ENCODE measurements at places on chromosomes 7 and 10.

- no peak for DNase-seq
Observed at GRCh38 chr10:57919864-57920263, 347.8 kb downstream of the IPMK start.

DNA sequence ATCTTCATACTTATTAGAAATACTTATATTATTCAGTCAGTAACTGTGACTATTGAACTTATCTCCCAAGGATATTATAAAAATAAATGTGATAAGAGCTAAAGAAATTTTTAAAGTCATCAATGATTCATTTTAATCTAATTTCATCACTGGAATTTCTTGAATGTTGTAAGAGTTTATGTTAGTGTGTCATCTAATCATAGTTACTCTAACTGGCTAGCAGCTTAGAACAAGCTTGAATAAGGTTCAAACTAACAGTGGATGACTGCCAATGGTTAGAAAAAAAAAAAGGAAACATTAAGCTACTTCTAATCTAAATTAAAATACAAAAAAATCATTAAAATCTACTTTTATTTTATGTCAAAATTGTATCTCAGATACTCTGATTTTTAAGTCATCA, 1066.3 kb downstream of the CNTNAP2 start:
- DNase-seq = no peak

DNA sequence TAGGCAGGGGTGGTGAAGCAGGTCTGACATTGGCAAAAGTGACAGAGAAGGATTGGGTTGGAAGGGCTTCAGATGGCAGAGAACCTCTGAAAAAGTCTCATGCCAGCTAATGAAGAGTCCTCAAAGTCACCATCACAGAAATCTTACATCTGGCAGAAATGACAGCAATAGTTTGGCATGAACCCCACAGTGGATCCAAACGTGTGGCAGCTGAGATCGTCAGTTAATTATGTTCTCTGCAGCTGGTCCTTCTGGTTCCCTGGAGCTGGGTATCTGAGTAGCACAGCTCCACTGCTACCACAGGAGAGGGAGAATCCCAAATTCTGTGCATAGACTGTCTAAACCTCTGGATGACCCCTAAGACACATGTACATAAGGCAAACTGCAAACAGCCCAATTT, 73.4 kb downstream of the ALOX5 start:
- no peak for DNase-seq

DNA sequence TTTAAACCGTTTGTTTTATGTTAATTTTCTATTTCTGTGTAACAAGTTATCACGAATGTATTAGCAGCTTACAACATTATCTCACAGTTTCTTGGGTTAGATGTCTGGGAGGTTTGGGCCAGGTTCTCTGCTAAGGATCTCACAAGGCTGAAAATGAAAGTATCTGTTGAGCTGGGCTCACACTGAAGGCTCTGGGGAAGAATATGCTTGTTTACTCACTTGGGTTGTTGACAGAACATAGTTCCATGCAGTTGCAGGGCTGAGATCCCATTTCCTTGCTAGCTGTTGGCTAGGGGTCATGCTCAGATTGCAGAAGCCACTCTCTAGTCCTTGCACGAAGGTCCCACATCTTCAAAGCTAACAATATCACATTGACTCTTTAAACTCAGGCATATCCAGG, 266.6 kb upstream of the GNAI1 start:
- DNase-seq = no peak

DNA sequence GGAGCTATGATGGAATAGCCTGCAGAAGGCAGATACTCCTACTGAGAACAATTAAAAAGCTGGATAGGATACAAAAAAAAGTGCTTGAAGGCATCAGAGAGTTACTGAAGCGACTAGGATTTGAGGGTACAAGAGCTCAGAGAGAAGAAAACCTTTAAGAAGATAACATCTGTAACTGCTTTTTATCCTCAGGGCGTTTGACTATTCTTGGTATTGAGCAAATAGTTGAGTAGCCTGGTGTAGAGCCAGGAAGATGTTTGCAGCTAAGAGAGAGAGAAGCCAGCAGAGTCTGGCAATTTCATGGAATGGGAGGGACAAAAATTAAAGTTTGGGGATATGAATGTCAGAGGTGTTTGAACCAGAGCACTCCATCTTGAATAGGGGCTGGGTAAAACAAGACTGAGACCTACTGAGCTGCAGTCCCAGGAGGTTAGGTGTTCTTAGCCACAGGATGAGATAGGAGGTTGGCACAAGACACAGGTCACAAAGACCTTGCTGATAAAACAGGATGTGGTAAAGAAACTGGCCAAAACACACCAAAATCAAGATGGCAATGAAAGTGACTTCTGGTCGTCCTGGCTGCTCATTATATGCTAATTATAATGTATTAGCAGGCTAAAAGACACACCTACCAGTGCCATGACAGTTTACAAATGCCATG, 428.8 kb downstream of the SH2D4B start:
- no peak for DNase-seq

- DNase-seq = no peak
Observed at GRCh38 chr7:131546126-131546525, 10.3 kb downstream of the PODXL start.

DNA sequence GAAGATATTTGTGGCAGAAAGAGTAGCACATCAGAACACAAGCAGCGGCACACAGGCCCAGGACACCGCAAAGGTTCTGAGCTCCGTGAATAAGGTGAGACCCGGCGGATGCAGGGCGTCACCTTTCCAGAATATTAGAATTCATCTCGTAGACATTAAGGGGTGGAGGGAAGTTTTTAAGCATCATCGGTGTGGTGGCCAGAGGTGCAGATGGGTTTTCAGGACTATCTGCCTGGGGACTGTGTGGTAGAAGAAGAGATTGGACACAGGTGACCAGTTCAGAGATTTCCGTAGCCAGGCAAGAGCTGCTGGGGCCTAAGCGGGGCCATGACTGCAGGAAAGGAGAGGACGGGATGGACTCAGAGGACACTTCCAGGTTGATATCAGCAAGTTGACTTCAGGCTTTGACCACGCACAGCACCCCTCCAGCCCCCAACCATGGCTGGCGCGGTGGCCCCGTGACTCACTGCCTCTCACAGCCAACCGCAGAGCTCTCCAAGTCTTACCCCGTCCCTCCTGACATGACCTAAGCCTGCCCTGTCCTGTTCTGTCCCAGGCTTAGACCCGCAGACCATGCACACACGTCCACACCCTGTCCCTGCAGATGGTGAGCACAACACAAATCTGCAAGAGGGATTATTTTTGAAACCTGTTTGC, 97.2 kb downstream of the OAT start:
- no peak for DNase-seq

DNA sequence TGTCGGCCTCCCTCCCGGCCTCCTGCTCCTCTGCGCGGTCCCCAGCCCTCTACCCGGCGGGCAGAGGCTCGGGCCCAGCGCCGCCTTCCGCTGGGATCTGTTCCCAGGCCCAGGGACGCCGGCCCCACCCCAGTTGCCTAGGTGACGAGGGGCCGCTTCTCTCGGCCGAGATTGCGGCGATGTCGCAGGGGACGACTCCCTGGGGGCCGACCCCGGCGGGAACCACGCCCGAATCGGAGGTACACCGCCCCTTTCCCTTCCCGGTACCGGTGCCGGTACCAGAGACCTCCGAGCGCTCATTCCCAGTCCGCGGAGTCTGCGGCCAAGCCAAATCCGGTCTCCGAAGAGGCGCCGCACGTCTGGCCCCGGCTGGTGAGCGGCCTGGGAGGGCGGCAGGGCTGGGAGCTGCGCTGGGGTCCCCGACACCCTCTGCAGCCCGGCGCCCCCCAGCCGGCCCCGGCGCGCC, at the start of gene CABCOCO1:
TSS of gene CABCOCO1 (plus strand) at position 136 of the 466 bp plus-strand sequence. CDS start at position 180, 44 bp downstream.
- DNase-seq = no peak

DNA sequence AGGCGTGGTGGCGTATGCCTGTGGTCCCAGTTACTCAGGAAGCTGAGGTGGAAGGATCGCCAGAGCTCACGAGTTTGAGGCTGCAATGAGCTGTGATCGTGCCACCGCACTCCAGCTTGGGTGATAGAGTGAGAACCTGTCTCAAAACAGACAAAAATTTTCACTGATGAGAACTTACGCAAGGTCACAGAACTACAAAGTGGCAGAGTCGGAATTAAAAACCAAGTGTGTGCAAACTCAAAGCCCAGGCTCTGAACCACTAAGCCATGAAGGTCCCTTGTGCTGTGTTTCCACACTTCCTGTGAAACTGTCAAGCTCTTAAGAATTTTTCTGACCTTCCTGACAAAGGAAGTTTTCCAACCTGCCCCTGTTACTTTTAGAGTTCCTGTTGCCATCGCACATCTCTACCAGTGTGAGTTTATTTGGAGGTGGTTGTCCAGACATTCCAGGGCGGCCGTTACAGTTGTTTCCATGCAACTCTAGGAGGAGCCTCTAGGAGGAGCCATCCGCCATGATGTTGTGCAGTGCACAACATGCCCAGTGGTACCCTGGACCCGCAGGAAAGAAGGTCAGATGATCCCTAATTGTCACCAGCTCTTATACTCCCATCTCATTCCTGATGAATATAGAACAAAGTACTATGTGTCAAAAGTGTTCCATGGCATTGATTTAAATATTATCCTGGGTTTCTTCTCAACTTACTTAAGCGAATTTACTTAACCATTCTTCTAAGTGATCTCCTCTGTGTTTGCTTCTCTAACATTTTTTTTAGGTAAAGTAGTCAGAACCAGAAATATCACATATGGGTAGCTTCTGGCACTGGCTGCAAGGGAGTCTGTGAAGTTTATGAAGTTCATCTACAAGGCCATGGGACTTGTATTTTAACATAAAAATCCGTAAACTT, 49.0 kb upstream of the LYZL1 start:
- no peak for DNase-seq

DNA sequence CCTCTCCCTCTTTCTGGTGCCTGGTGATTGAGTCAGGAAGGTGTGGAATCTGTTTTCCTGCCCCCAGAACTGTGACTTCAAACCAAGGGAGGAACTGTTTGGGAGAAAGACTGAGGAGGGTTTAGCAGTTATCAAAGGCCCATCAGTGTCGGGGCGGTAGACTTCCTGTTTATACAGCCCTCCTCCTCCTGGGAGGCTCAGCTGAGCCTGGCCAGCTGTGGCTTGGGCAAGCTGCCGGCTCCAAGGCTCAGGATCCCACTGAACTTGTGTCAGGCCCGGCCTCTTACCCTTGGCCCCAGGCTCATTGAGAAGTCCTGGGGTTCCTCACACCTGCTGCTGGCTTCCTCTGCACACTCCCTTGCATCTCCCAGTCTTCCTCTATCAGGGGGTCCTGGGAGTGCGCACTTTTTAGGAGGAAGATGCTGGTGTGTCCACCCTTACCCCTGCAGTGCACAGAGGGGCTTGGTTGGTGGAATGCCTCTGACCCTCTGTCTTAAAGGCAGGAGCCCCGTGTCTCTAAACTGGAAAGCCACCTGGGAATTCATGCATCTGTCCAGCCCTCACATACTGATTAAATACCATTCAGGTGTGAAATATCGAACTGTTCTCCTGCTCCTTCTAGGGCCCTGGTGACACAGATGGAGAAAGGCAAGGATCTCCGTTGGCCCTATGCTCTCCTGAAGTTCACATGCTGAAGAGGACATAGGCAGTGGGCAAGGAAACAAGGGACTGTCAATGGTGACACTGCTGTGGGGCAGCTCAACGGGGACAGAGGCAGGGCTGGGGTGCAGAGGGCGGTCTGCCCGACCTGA, 32.4 kb downstream of the CXCL12 start:
- DNase-seq = no peak

GRCh38 chr10:114810926-114811325, 10.7 kb upstream of the FHIP2A start:
- DNase-seq = no peak

GRCh38 chr10:87623191-87623590, 36.5 kb upstream of the PAPSS2 start:
- DNase-seq = no peak

DNA sequence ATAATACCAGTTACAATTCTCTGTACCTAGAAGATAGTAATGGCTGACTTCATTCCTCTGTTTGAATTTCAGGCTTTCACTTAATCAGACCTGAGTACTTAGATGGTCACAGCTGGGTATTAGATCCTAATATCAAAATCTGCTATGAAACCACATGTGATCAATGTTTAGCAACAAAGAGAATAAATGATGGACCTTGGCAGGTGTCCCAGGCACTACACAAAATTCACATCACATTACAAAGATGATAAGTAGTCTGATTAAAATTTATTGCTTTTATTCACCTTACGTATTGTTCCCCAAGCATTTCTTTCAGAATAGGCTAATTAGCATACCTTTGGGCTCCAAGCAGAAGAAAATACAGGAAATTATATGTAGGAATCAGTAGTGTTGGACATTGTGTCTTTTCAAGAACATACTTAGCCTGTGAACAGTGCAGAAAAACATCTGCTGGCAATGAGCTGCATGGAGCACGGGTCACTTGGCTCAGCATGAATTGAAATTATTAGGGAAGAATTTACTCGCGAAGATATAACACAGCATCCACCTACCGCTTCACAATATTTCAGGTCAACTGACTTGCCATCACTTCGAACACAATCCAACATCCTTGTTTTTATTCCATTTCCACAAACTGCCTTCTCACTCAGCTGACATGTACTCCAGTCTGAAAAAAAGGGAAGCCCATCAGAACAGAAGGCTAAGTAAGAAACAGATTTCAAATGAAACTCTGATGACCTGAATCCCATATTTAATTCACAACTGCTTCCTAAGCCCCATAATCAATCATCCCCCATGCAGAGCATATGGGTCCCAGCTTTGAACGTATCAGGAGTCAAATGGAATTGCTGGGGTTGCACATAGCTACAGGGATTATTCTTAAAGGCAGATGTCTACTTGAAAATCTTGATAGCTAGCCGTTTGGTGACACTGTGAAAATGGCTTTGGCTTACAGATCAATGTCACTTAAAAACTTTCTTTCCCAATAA, 421.0 kb downstream of the THSD7A start:
- no peak for DNase-seq

DNA sequence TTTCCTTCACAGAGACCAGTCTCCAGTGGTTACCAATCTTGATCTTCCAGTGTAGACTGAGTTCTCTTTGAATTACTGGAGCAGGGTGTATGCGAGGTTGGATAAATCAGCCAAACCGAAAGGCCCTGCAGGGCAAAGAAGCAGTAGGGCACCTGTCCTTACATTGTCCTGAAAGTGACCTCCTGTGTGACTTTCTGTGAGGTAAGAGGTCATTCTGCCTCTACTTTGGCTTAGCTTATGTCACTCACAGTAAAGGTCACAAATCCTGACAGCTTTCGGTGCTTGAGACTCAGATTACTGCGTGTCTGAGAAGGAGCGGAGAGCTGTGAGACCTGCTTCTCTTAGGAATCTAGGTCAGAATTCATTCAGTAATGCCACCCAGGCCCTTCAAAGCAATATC, 252.7 kb upstream of the ETV1 start:
- no peak for DNase-seq

- no peak for DNase-seq
Observed at GRCh38 chr10:63415640-63416244, 50.0 kb downstream of the JMJD1C start.

GRCh38 chr10:3424111-3424851, 251.7 kb upstream of the PITRM1 start:
- no peak for DNase-seq

DNA sequence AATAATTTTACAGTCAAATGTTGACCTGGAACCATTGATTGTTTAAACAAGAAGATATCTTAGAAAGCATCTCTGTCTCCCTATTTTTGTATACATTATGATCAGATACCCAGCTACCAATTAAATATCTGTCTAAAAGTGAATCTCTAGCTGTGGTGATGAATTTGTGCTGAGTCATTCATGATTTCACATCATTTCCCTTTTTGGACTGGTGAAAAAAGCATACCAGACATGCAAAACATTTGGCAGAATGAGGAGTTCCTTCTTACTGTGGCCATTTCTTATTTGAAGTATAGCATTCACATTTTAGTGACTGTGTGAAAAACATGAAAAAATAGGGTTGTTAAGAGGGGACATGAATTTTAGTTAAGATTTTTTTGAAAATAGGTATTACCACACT, 98.0 kb upstream of the GATA3 start:
- no peak for DNase-seq
